Pulmonary artery endothelial cell (primary cell): ENCODE measurements at places on chromosomes 1 and 21. TPM values are rescaled to one million over a fixed set of nuclear protein-coding genes. Genes with fewer than 3 reads are reported as not detected.

Gene INSRR
- not detected in 2 replicates for total RNA-seq

Gene GUCA2B
- not detected in 2 replicates for total RNA-seq

Gene PPIAL4G
- total RNA-seq, result not detected in 2 replicates

Gene BATF3
- 2.6 and 3.0 TPM in 2 replicates for total RNA-seq

Gene SERTAD4
- 1.5 and 3.2 TPM in 2 replicates for total RNA-seq

Gene SLFNL1
- total RNA-seq, result 0.20 and 0.28 TPM in 2 replicates

Gene PROK1
- not detected in 2 replicates for total RNA-seq

Gene BRDT
- total RNA-seq, result not detected in 2 replicates

Gene DNAJC11
- total RNA-seq, result 46.3 and 70.1 TPM in 2 replicates

Gene OPTC
- not detected in 2 replicates for total RNA-seq

Gene KCNK1
- 0.20 and 0.25 TPM in 2 replicates for total RNA-seq

Gene MATN1
- not detected in 2 replicates for total RNA-seq

Gene AADACL3
- not detected in 2 replicates for total RNA-seq

Gene FAM72D
- 1.6 and 3.5 TPM in 2 replicates for total RNA-seq

Gene PIK3C2B
- 22.4 and 25.0 TPM in 2 replicates for total RNA-seq

Gene PTPRC
- not detected in 2 replicates for total RNA-seq

Gene FCRL4
- total RNA-seq, result not detected in 2 replicates

Gene OR2T2
- total RNA-seq, result not detected in 2 replicates

Gene FCRLA
- total RNA-seq, result not detected in 2 replicates

Gene TSPAN1
- total RNA-seq, result 0.21 and 0.59 TPM in 2 replicates

Gene LDLRAD1
- total RNA-seq, result not detected in 2 replicates

Gene SSU72
- total RNA-seq, result 75.0 and 92.4 TPM in 2 replicates

Gene C8A
- not detected in 2 replicates for total RNA-seq

Gene IL22RA1
- not detected in 2 replicates for total RNA-seq

Gene FAM151A
- not detected in 2 replicates for total RNA-seq

Gene DDOST
- 305 and 412 TPM in 2 replicates for total RNA-seq
